H1 (cell line): ENCODE measurements at places on chromosomes 16 and 17. TPM values are rescaled to one million over a fixed set of nuclear protein-coding genes. Genes with fewer than 3 reads are reported as not detected.

GRCh38 chr16:64700628-64701027, 421.2 kb downstream of the CDH11 start:
- no peak for DNase-seq

Gene SLC52A1
- total RNA-seq: 0.61 and 0.63 TPM in 2 replicates

GRCh38 chr17:28957992-28958355, 6.7 kb upstream of the PHF12 start:
- DNase-seq: no peak

GRCh38 chr17:39867880-39868553, at the start of gene ZPBP2:
Gene ZPBP2, plus strand, starts transcription at chr17:39868202. Its CDS starts 153 bp downstream, at chr17:39868355.
- no peak for DNase-seq

GRCh38 chr16:84947996-84948850, 63.1 kb downstream of the ZDHHC7 start:
- DNase-seq: no peak
